ENCODE measurements at places on chromosomes 1 and 21.

DNA sequence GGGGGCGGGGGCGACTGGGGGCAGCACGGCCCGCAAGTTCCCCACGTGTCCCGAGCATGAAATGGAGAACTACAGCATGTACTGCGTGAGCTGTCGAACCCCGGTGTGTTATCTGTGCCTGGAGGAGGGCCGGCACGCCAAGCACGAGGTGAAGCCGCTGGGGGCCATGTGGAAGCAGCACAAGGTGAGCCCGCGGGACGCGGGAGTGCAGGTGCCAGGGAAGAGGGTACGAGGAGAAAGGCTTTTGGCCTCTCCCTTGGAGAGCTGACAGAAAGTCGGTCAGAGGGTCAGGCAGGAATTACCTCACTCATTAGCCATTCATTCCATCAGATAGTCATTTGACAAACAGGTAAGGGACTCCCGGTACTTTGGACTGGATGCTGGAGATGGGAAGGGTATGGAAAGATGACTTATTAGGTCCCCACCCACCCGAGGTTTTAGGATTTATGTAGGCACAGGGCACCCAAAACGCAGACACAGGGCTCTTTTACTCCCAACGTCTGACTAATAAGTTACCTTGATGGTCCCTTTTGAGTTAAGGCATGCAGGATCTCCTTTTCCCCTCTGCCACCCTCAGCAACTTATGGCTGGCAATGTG, 2.1 kb downstream of the TRIM67 start:
- DNase-seq = no peak

DNA sequence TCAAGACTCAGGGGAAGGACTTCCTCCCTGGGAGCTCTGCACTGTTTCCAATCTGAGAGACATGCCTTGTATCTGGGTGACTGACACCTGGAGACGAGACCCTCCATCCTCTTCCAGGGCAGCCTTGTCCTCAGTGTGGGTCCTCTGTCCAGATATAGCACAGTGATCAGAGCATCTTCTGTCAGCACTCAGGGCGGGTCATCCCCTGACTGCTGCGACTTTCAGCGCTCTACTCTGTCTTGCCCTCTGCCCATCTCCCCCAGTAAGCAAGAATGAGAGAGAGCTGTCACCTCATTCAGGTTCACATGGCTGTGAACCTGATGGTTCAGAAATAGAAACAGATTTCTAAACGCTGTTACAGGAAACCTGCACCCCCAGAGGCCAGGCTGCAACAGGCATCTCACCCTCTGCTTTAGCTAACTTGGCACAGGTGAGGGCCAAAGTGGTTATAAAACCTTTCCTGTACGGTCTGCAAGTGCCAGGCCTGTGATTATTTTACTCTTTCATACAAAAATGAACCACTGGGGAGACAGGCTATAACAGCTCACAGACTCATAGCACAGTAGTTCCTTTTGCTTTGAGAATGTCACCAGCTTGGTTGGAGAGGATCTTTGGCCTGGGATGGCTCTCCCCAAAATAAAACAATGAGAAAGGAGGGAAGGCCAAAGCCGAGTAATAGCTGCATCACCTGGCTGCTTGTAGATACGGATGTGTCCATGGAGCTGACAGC, 11.4 kb upstream of the TENT5C start:
- no peak for DNase-seq

GRCh38 chr1:201335174-201335870, 42.2 kb downstream of the TNNT2 start:
- no peak for DNase-seq

DNA sequence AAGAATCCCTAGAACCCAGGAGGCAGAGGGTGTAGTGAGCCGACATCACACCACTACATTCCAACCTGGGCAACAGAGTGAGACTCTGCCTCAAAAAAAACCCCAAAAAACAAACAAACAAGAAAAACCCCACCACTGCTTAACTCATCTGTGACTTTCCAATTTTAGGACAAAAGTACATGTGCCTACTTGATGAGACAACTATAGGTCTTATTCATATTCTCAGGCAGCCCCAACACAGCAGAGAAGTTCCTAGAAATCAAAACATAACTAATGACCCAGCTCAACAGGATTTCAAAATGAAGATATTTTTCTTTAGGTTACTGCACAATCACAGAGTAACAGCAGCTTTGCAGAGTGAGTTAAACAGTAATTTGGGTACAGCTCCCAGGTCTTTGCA, 26.4 kb downstream of the TIAM1 start:
- DNase-seq = no peak

- no peak for DNase-seq
Measured at GRCh38 chr1:34906756-34907155, 22.7 kb downstream of the DLGAP3 start.

DNA sequence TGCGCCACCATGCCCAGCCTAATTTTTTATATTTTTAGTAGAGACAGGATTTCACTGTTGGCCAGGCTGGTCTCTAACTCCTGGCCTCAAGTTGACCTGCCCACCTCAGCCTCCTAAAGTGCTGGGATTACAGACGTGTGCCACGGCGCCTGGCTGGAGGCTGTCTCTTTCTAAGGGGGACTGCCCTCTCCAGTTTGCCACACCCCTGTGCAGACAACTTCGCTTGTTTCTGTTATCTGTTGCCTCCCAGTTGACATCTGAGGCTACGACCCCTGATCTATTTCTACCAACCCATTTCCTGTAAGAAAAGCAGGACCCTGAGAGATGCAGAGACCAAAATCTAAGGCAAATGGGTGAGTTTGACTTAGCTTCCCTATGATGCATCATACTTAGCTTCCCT, 24.0 kb upstream of the VASH2 start:
- no peak for DNase-seq

Data from NCI-H187 (cell line).